NCI-H526 (cell line): ENCODE measurements at places on chromosomes 12 and 14.

GRCh38 chr12:46065412-46066166 lies 75.2 kb upstream of the SCAF11 start:
- DNase-seq: no peak

DNA sequence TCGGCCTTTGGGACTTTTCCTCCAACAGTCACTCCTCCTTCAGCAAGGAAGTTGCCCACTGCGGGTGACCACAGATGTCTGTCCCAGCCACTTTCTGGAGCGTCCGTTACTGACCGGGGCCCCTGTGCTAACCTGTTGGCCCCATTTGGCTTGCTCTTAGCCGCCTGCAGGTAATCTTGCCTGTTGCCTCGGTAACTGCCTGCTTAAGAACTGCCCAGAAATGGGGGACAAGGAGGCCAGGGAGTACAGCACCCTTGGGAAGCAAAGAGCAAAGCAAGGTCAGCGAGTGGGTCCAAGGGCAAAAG lies 338.8 kb upstream of the SFSWAP start:
- DNase-seq: no peak

- no peak for DNase-seq
These were observed 692 bp upstream of the COX14 start for GRCh38 chr12:50111395-50111692.

- no peak for DNase-seq
These were observed 982.2 kb upstream of the FBXO33 start for GRCh38 chr14:40414386-40414785.

DNA sequence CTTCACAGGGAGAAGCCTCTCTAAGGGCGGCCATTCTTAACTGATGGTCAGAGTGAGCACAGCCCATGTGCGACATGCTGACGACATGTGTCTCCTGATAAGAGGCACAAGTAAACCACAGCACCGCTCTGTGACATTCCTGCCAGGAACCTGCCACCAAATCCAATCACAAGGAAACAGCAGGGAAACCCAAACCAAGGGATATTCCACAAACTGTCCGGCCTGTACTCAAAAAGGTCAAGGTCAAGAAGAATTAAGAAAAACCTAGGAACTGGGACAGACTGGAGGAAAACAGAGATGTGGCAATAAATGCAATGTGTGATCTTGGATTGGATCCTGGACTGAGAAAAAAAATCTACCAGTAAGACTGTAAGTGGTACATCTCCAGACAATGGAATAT lies 91.9 kb downstream of the SYNE3 start:
- no peak for DNase-seq

DNA sequence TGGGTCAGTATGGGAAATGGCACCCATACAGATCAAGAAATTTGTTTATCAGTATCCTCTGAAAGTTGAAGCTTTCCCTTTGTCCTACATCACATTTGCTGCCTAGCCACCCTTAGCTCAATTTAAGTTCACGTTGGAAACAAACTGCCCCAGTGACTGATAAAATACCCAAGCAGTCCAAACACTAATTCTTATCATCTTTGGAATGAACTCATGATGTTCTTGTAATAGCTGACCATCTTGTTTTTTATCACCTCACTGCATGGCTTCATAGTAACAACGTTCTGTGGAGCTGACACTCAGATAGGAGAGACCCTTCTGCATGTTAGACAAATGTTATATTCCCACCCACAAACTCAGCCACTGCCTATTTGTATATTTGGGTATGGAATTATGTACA lies 93.4 kb downstream of the GPR135 start:
- DNase-seq: no peak

DNA sequence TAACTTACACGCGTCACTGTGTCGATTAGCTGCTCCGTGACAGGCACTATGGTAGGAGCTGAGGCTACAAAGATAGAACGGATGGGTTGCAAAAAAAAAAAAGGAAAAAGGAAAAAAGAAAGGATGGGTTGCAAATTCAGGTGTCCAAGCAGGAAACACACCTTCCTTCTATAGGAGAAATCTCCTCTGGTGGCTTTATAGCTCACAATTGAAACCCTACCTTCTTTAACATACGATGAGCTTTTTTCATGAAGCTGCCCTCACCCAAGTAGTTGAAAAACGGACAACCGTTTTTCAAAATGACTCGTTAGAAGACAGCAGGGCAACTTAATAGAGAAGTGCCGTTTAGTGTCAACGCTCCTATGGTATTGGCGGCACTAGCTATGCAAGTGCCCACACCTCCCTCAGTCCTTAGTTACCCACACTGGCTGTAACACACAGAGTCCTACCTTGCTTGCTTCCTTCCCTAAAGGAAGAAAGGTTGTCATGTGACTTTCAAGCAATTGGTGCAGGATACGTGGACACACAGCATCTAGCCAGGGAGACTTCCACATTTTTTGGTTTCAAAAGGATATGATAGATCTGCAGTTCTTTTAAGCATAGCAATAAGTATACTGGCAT lies 682 bp upstream of the TRIP11 start:
- peak; percentile 41 for DNase-seq

DNA sequence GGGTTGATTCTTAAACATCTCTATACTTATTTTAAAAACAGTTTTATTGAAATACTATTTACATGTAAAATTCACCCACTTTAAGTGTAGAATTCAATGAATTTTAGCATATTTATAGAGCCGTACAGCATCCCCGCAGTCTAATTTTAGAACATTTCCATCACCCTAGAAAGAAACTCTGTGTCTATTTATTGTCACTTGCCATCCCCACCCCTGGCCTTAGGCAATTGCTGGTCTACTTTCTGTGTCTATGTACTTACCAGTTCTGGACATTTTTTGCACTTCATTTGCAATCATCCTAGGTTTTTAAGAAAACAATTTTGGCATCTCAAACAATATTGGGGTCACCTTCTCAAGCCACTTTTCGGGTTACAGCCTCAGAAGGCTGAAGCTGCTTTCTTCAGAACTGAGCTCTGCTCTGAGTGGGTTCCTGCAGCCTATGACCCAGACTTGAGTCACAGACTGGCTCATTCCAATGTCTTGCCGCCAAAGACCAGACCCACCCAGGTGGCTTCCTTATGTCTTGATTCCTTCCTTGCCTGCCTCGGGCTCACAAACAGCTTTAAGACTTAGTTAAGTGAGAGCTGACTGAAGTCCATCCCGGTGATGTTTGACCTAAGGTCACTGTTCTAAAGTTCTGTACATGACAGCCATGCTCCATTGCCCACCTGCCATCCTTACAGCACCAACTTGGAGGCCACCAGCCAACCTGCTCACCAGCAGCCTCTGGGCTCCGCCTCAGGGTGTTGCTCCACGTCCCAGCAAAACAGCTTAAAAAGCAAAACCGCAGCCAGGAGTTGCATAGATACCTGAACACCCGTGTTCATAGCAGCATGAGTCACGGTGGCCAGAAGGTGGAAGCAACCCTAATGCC lies 131.5 kb downstream of the CHST11 start:
- no peak for DNase-seq

DNA sequence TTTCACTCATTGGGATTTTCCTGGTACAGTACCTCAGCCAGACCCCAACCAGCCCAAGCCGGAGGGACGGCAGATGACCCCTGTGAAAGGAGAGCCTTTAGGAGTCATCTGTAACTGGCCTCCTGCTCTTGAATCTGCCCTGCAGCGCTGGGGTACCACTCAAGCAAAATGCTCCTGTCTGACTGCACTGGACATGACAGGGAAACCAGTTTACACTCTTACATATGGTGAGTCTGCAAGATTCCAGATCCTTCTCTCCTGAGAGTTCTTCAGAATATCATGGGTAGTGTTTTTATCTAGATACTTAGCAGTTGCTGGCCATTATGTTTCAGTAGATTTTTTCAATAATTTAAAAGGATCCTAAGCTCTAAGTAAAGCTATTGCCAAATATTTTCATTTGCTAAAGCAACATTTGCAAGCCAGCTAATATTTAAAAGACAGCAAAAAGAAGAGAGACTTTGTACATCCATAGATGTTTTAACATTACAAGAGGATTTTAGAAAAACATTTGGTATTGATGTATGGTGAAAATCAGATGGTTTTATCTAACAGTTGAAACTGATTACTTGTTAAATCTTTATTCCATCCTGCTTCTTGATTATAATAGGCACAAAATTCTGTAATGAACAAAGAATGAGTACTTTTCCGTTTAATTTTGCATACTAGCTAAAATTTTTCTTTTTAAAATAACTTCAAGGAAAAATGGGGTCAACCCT lies 85.1 kb upstream of the ATF1 start:
- DNase-seq: no peak

- DNase-seq: no peak
These were observed 100.7 kb upstream of the ATF7IP start for GRCh38 chr12:14264778-14265177.

GRCh38 chr12:10067942-10068341 lies 30.8 kb downstream of the CLEC1A start:
- DNase-seq: no peak

DNA sequence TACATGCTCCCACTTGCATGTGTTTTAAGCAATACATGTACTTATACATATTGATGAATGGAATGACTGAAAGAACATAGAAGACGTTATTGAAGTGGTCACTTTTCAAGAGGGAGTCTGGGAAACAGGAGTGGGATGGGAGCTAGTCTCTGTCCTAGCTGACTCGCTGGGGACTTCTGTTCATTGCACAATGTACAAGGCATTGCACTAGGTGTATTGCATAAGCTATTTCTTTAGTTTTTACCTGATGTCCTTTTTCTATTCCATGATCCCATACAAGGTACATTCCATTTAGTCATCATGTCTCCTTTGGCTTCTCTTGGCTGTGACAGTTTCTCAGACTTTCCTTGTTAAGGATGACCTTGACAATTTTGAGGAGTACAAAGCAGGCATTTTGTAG lies 4.0 kb upstream of the MYO1H start:
- no peak for DNase-seq

- no peak for DNase-seq
These were observed 114.4 kb downstream of the ZFP36L1 start for GRCh38 chr14:68678471-68678870.

DNA sequence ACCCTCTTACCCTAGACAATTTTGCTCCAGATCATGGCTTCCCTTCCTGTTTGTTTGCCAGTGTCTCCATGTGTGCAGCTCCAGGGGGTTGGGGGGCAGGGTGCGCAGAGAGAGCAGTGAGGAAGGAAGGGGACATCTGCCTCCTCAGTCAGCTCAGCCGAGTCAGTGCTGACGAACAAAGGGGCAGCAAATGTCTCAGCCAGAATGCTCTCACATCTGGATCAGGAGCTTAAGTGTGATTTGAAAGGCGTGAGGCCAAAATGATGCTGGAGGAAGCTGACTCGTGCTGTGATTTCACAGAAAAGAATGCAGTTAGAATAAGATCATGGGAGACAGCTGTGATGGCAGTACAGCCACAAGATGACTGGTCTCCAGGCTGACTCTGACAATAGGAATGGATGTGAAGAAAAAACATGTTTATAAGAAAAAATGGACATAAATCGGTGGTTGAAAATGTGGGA lies 27.1 kb upstream of the CDK17 start:
- DNase-seq: no peak

- DNase-seq: no peak
These were observed 45.0 kb downstream of the SYNE3 start for GRCh38 chr14:95471476-95471875.

GRCh38 chr12:13278249-13278787 lies 81.8 kb downstream of the EMP1 start:
- DNase-seq: no peak

- no peak for DNase-seq
These were observed 165.5 kb upstream of the PLXNC1 start for GRCh38 chr12:93982771-93983315.

DNA sequence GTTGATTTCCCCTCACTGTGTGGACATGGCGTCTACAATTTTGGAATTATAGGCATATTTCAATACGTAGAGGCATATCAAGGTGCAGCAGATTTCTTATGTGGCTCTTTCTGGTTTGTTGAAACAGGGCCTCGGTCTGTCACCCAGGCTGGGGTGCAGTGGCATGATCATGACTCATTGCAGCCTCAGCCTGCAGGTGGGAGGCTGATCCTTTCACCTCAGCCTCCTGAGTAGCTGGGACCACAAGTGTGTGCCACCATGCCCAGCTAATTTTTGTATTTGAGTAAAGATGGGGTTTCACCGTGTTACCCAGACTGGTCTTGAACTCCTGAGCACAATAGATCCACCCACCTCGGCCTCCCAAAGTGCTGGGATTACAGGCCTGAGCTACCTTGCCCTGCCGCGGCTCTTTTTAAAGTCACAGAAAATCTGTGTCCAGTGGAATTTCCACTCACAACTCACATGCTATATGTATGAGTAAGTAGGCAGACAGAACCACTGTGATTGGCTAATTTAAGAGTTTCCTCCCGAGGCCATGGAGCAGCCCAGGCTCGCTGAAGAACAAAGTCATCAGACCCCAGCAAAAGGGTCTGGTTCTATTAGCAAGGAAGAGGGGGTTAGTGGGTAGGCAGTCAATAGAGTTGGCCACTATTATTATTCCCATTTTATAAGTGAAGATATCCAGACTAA lies 9.1 kb downstream of the GNG2 start:
- DNase-seq: no peak

GRCh38 chr14:76654573-76655108 lies 106.6 kb upstream of the VASH1 start:
- no peak for DNase-seq

DNA sequence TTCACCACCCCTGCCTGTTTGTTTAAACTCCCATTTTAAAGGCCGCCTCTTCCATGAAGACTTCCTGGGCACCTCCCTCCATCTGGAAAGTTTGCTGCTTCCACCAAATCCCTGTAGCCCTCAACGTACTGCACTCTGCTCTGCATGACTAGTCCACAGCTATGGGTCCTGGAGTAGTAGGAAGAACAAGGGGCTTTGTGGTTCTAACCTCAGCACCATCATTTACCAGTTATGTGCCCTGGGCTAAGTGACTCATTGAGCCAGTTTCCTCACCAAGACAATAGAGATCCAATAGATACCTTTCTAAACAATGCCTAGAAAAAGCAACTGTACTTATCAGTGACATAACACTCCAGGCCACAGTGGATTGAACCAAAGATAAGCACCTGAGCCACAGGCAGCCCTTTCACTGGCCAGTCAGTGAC lies 8.5 kb upstream of the LTBP2 start:
- no peak for DNase-seq

- no peak for DNase-seq
These were observed 65.4 kb downstream of the LLPH start for GRCh38 chr12:66065150-66065549.

GRCh38 chr12:124592050-124592449 lies 24.6 kb upstream of the NCOR2 start:
- DNase-seq: no peak
